Epithelial cell of prostate (primary cell): ENCODE measurements at places on chromosomes 6 and 20.

- DNase-seq, result no peak
Observed at GRCh38 chr6:151900256-151900655, 92.8 kb downstream of the ESR1 start.

DNA sequence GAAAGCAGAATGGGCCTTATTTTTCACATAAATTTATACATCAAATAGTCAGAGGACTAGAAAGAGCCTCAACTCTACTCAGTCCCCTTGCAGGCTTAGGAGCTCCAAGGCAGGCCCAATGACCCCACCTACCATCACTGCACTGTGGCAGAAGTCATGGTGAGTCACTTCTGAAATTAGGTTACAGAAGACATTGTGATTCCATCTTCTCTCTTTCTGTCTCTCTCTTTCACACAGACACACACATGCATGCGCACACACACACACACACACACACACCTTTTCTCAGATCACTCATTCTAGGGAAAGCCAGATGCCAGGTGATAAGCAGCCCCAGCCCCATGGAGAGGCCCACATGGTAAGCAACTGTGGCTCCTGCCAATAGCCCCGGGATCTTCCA, 103.8 kb downstream of the C6orf118 start:
- no peak for DNase-seq

- no peak for DNase-seq
Observed at GRCh38 chr6:7136859-7137334, 29.1 kb downstream of the RREB1 start.

DNA sequence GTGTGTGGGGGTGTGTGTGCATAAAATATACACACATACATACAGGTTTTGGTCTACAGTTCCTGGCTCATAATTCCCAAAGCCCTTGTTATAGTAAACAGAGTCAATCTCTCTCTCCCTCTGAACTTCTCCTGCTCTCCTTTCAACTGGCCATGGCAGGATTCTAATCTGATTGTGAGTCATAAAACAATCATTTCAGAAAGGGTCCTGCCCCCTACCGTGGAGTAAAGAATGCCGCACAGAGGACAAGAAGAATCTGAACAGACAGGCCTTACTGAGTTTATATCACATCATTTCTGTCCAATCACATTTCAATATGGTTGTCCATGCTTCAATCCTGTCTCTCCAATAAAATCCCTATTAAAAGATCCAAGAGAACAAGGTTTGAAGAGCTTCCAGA, 416.9 kb downstream of the FRK start:
- peak; percentile 1 for DNase-seq

DNA sequence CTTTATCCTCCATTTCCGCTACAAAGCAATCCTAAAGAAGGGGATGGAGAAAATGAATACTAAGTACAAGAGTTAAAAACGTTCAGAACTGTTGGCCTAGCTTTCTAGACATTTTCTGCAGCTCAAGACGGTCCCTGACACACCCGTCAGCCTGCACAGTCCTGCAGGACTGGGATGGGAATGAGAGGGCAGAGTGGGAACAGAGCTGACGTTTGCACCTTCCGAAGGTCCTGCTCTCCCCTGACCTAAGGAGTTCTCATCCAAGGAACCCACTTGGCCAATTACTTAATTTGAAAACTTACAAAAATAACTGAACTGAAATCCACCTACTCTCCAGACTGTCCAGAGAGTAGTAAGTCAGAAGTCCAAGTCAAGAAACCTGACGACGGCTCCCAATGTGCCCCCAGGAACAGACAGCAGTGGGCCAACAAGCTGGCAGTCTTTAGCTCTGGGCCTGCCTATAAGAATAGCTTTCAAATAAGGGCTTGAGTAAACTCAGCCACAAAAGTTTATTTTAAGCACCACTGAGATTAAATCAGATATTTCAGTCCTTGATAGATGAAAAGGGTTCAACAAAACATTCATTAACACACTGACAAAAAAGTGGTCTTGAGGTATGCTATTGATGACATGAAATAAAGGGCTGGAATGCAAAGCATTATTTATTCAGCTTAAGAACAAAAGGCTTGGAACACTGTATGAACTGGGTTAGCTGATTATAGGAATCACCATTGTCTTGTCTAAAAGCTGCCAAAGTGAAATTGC, 76.8 kb downstream of the CNKSR3 start:
- no peak for DNase-seq

GRCh38 chr6:140070846-140071473, 696.5 kb upstream of the CITED2 start:
- peak; percentile 8 for DNase-seq

- no peak for DNase-seq
Observed at GRCh38 chr6:17583811-17584210, 16.3 kb upstream of the FAM8A1 start.

DNA sequence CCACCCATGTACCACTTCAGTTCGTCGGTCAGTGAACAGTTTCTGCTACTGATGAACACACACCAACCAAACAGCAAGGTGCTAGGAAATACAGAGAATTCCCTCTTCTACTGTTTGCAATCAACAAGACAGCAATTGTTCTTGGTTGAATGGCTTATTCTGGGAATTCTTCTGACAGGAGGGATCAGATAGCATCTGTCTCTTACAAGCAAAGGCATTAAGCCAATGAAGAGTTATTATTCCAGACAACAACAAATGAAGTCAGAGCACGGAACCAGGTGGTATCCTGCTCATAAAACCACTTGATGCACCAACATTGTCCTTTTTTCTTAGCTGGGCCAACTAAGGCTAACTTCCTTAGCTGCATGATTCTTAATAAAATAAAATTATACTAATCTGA, 37.8 kb downstream of the PTPRK start:
- no peak for DNase-seq

- DNase-seq, result no peak
Observed at GRCh38 chr6:116278854-116279231, 887 bp downstream of the TSPYL1 start.

DNA sequence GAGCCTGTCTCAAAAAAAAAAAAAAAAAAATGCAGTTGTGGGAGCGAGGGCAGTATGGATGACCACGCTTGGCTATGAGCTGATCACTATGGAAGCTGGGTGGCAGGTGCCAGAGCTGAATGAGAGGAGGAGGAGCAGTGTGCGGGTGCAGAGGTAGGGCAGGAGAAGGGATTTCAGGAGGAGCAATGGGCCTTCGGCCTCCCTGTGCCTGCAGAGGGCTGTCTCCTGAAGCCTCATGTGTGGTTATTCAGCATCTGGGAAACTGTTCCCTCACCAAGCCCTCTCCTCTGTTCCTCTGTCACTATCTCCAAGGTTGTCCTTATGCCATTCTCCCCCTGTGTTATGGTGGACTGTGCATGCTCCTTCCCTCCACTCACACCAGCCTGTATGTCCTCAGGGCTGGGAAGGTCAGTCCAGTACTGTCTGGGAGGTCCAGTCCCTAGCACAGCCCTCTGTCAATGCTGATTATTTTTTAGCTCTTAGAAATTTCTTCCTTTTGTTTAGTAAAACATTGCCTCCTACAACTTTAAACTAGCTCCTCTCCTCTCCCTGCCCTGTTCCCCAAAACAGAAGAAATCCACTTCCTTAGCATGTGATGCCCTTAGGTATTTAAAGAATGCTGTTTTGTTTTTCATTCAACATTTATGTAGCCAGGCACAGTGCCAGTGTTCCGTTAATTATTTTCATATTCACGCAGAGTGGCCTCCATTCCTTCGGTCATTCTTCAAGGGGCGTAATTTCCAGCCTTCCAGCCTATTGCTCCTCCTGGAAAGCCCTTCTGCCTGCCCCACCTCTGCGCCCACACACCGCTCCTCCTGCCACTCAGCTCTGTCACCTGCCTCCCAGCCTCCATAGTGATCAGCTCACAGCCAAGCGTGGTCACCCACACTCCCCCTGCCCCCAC, 48.9 kb downstream of the CNBD2 start:
- no peak for DNase-seq

DNA sequence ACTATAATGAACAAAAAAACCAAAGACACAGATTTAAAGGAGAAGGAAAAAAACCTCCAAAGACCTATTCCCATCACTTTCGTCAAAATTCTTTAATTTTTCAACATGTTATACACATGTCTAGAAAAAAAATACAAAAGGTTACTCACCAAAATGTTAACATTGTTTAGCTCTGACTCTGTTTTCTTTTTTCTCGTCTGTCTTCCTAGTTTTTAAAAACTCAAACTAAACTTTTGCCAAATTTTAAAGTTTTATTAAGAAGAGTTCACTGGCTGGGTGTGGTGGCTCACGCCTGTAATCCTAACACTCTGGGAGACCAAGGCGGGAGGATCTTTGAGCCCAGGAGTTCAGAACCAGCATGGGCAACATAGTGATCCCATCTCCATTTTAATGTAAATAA, 10.8 kb downstream of the MCUR1 start:
- no peak for DNase-seq

- no peak for DNase-seq
Observed at GRCh38 chr6:69848552-69848951, 17.8 kb upstream of the COL19A1 start.

DNA sequence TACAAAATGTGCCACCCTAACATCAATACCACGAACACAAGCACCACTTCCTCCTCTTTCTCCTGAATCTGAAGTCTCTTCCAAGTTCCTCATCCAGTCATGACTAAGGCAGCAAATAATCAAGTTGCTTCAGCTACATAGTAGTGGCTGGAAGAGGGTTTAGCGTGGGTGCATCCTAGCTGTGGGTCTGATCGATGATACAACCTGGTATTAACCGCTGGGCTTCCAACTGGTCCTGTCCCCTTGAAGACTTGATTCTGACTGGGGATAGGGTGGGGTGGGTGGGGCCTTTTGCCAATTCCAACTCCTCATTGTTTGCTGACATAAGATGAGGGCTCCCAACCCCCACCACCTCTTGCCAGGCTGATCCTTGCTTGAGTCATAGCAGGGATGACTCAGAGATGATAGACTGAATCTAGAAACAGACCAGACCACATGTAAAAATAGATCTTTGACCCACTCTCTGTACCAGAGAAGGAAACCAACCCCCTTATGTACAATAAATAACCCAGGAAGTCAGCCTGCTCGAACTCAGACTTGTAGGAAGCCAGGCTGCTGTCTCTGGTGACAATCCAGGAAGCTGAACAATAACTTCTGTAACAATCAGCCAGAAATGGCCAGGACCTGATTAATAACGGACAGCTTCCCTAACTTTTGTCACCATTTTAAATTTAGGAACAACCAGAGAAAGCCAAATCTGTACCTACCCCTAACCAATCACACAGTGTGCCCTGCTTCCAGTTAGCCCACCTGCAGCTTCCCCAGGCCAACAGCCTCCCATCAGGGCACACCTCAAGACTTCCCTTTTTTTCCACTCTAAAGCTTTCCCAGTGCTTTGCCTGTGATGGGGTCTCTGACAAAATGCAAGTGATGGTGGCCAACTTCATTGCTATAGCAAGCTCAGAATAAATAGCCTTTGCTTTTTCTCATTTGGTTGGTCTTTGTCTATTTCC, 68.9 kb upstream of the FAM184A start:
- peak; percentile 75 for DNase-seq

DNA sequence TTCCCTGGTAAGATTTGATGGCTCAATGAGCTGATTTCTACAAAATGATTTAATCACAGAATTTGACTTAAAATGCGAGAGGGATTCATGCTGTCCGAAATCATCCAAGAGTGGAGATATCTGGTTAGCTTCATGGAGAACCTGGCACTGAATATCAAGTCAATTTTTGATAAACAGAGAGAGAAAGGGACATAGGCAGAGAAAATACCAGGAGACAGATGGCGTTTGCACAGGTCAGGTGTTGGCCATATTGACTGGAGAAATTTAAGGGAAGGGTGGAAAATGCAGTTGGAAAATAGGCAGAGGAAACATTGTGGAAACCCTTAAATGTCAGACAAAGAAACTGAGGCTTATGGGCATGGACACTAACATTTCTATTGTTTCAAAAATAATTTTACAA, 47.0 kb downstream of the BCAS1 start:
- DNase-seq, result no peak

DNA sequence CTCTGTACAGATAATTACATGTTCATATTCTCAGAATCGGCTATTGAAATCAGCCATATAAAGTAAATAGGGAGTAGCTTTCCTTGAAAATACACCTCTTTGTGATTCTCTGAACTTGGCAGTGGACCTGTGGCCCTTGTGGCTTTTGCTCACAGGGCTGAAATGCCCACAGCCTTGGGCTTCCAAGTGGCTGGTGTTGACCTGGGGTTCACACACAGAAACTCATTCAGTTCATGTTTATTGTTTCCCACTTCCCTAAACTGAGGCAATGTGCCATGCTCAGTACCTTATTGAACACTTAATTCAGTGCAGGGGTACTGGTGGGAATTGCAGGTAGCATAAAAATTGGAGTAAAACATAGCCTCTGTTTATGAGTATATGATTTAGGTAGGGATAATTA, 19.1 kb upstream of the TULP4 start:
- DNase-seq, result no peak

- no peak for DNase-seq
Observed at GRCh38 chr6:17938901-17939300, 48.5 kb downstream of the KIF13A start.

GRCh38 chr6:118921084-118921483, 13.9 kb downstream of the MCM9 start:
- no peak for DNase-seq

DNA sequence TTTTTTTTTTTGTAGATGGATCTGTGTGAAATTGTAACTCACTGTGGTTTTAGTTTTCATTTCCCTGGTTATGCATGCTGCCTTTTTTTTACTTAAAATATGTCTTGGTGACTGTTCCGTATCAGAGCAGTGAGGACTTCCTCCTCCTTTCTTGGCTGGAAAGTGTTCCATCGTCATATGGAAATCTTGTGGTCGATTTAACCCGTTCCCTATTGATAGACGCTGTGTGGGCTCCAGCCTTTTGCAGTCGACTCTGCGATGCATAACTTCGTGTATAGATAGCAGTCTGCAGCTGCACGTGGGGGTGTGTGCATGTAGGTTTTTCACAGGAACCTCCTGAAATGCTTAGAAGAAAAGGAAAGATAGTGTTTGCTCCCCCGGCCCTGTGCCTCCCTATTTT, 28.1 kb upstream of the PNPLA1 start:
- DNase-seq, result no peak

GRCh38 chr6:20755631-20756030, 221.4 kb downstream of the CDKAL1 start:
- no peak for DNase-seq
